ENCODE measurements at places on chromosomes 7 and 10. TPM values are rescaled to one million over a fixed set of nuclear protein-coding genes. Genes with fewer than 3 reads are reported as not detected.

EPHB6 gene
- total RNA-seq: 2.5 TPM

PNLIPRP3 gene
- total RNA-seq: not detected

TAS2R41 gene
- total RNA-seq: not detected

RBM20 gene
- 146 TPM for total RNA-seq

RAPGEF5 gene
- total RNA-seq: 33.3 TPM

WIPF3 gene
- 5.0 TPM for total RNA-seq

All from heart right ventricle (tissue), 16 donors.